ENCODE measurements at places on chromosomes 5 and 9. TPM values are rescaled to one million over a fixed set of nuclear protein-coding genes. Genes with fewer than 3 reads are reported as not detected.

GRCh38 chr5:68894673-68895072, 199.1 kb upstream of the SLC30A5 start:
- no peak for DNase-seq
- H3K27ac ChIP-seq: no peak overlapping the region
- H3K4me1 ChIP-seq: no peaks in the 10 kb centered on the region
- no peaks in the 10 kb centered on the region for H3K36me3 ChIP-seq
- H3K4me3 ChIP-seq: no peak overlapping the region
- no peaks in the 10 kb centered on the region for H3K27me3 ChIP-seq

DNA sequence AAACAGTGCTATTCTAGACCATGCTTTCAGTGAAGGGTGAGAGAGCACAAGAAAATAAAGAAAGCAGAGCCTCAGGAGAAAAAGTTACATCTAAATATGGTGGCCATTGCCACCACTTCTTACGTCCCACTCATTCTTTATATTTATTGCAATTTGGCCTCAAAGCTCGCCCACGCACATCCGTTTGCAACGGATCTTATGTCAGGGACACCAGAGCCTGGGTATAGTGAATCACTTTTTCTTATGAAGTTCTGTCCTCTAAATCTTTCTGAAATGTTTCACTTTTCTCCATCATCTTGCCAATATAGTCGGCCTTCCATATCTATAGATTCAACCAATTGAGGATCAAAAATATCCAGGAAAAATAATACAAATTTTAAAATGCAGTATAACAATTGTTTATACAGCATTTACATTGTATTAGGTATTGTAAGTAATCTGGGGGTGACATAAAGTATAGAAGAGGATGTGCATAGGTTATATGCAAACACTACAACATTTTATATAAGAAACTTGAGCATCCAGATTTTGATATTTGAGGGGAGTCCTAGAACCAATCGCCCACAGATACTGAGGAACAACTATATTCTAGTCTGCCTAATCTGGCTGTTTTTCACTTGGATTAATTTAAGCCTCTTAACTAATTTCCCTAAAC, 35.2 kb downstream of the GOLPH3 start:
- no peaks in the 10 kb centered on the region for H3K4me1 ChIP-seq
- H3K4me3 ChIP-seq: no peak overlapping the region
- DNase-seq: no peak
- no peaks in the 10 kb centered on the region for H3K27me3 ChIP-seq
- no peak overlapping the region for H3K27ac ChIP-seq
- peaks cover 16% of the 10 kb centered on the region for H3K36me3 ChIP-seq

DNA sequence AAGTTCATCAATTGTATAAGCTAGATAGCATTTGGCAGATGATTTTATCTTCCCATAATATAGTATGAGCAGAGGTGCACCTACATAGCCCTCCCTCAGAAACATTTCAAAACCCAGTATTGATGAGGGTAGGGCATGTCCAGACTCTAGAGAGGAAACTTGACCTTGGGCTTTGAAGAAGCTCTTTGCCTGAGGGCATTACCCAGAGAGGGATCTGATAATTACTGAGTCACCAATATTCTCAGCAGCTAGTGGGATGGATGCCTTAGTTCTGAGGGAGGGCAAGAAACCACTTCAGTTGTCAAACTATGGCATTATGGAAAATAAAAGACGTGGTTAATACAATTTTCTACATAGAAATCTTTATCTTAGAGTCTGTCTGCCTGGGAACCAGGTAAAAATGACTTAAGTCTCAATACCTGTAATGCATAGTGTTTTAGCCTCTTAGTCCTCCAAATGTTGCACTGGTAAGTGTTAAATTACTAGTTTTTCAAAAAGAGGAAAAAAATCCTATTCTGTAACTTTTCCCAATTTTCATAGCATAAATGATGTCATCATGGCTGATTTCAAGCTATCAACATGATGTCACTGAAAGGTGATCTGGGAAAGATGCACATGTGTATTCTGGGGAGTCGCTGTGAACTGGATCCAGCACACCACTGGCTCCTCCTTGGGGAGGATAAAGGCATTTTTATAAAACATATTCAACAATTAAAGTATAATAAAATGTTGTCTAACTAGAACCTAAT, 809.0 kb downstream of the KCTD16 start:
- DNase-seq: no peak
- no peaks in the 10 kb centered on the region for H3K4me1 ChIP-seq
- no peak overlapping the region for H3K4me3 ChIP-seq
- no peaks in the 10 kb centered on the region for H3K27me3 ChIP-seq
- no peaks in the 10 kb centered on the region for H3K36me3 ChIP-seq
- no peak overlapping the region for H3K27ac ChIP-seq

Gene SH3RF2
- polyA plus RNA-seq: 0.25 TPM

Gene F12
- 14.7 TPM for polyA plus RNA-seq

DNA sequence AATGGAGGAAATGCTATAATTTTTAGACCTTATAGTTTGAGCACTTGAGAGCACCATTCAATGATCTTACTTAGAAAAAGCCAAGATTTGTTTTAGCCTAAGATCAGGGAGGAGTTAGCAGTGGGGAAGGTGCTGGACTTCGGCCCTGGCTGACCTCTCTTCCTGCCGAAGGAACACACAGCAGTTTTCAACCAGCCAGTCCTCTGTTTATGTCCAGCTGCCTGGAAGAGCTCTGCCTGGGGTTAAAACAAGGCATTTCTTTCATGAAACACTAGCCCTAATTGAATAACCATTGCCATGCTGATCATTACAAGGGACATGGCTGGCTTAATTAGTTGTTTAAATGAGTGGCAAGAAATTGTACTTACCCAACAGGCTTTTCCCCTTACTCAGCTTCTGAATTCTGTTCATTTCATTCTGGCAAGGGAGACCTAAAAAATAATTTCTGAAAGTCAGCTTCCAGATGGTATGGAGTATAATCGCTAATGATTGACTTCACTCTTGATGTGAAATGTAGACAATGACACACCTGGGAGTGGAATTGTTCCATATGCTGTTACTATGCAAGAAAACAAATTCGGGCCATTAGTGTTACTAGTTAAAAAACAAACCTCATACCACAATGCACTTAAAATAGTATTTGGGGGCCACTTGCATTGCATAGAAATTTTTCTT, 514.2 kb downstream of the SPOCK1 start:
- peaks cover 6% of the 10 kb centered on the region for H3K4me1 ChIP-seq
- no peak overlapping the region for H3K27ac ChIP-seq
- H3K36me3 ChIP-seq: no peaks in the 10 kb centered on the region
- H3K4me3 ChIP-seq: no peak overlapping the region
- DNase-seq: no peak

- no peak overlapping the region for H3K4me3 ChIP-seq
- DNase-seq: no peak
- no peaks in the 10 kb centered on the region for H3K27me3 ChIP-seq
- no peak overlapping the region for H3K27ac ChIP-seq
- no peaks in the 10 kb centered on the region for H3K4me1 ChIP-seq
These were observed 639.3 kb downstream of the MTRR start for GRCh38 chr5:8508231-8508630.

Gene VLDLR
- polyA plus RNA-seq: 28.5 TPM

Gene GDNF
- 0.47 TPM for polyA plus RNA-seq

GRCh38 chr5:79795764-79796398, 106.2 kb downstream of the CMYA5 start:
- H3K4me1 ChIP-seq: no peaks in the 10 kb centered on the region
- H3K27ac ChIP-seq: no peak overlapping the region
- no peak for DNase-seq

DNA sequence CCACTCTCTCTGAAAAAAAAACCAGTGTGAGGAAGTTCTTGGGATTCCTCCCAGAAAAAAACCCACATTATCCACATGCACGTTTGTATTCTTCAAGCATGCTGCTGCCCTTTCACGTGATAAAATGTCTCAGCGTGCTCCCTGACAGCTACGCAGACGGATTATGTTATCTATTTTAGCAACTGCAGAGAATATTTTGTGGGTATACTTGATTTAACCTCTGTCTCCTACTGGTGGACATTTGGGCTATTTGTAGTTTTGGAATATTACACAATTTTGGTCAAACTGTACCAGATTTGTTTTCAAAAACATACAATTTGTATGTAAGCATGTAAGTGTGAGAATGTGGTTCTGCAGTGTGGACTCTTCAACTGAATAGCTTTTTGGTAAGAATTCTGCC, 10.7 kb downstream of the PRRC2B start:
- no peaks in the 10 kb centered on the region for H3K36me3 ChIP-seq
- H3K4me3 ChIP-seq: no peak overlapping the region
- DNase-seq: no peak

DNA sequence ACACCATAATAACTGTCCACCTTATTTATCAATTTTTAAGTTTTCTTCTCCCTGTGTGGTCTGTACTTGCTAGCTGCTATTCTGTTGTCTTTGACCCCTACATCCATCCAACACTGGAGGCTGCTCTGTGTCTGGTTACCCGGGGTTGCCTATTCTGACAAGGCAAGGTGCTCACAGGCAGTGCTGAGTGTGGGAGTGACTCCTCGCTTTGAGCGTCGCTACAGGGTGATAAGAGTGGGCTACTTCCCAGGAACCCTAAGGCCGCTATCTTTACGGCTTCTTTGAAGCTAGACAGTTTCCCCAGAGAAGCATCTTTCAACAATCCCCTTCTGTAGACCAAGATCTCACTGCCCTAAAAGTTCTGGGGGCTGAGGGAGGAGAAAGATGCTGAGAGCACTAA, 35.3 kb downstream of the NSUN2 start:
- H3K36me3 ChIP-seq: peaks cover 41% of the 10 kb centered on the region
- no peak for DNase-seq
- no peak overlapping the region for H3K27ac ChIP-seq
- no peaks in the 10 kb centered on the region for H3K27me3 ChIP-seq

Gene BARX1
- polyA plus RNA-seq: not detected

DNA sequence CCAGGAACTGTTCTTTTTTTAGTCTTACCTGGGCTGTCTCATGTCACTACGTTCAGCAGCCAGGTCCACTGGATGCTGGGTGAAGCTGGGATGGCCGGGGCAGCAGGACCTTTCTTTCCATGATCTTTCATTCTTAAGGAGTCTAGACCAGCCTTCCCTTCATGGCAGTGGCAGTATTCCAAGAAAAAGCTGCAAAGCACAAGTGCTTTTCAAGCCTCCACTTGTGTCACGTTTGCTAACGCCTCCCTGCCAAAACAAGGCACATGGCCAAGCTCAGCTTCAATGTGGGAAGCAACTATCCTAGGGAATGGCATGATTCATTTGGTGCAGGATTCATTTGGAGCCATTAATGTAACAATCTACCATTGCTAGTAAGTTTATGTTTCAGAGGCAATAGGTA, 94.8 kb downstream of the RCL1 start:
- no peak overlapping the region for H3K27ac ChIP-seq
- no peak overlapping the region for H3K4me3 ChIP-seq
- H3K4me1 ChIP-seq: no peaks in the 10 kb centered on the region
- no peaks in the 10 kb centered on the region for H3K36me3 ChIP-seq
- peak; percentile 87 for DNase-seq

- H3K4me3 ChIP-seq: peak overlapping the region; percentile 60
- H3K27me3 ChIP-seq: peaks cover 11% of the 10 kb centered on the region
- no peaks in the 10 kb centered on the region for H3K36me3 ChIP-seq
- H3K4me1 ChIP-seq: peaks cover 16% of the 10 kb centered on the region
These were observed 138.7 kb upstream of the PALM2AKAP2 start for GRCh38 chr9:109641372-109641659.

Gene CD274
- 2.3 TPM for polyA plus RNA-seq

DNA sequence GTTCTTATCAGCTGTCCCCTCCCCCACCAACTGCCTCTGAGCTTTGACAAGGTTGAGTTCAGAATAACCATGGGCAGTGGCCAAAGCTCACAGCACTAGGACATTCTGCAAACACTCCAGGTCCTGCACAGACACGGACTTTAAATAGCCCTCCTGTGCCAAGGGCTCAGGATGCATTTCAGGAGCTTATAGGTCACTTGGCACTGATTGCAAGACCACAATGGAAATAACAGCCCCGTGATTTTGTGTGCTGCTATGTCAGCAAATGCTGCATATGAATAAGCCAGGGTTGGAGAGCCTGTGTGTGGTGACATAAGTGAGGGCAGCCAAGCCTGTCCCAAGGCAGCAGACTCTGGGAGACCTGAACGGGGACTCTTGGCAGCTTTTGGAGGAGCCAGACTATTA, 150.7 kb downstream of the DMRT2 start:
- no peaks in the 10 kb centered on the region for H3K4me1 ChIP-seq
- H3K27me3 ChIP-seq: no peaks in the 10 kb centered on the region
- H3K27ac ChIP-seq: no peak overlapping the region
- H3K4me3 ChIP-seq: no peak overlapping the region
- H3K36me3 ChIP-seq: no peaks in the 10 kb centered on the region

- H3K27ac ChIP-seq: no peak overlapping the region
- no peaks in the 10 kb centered on the region for H3K36me3 ChIP-seq
- no peaks in the 10 kb centered on the region for H3K27me3 ChIP-seq
- DNase-seq: no peak
- no peaks in the 10 kb centered on the region for H3K4me1 ChIP-seq
These were observed 185.3 kb downstream of the FAM170A start for GRCh38 chr5:119814655-119815054.

- no peak overlapping the region for H3K4me3 ChIP-seq
- H3K4me1 ChIP-seq: peaks cover 6% of the 10 kb centered on the region
These were observed 135.4 kb downstream of the WDR41 start for GRCh38 chr5:77356740-77357139.

Gene FOXD4L4
- polyA plus RNA-seq: 0.43 TPM

Measured in spinal cord (tissue), 10 donors.